Immature natural killer cell (primary cell): ENCODE measurements at places on chromosomes 11 and 22. TPM values are rescaled to one million over a fixed set of nuclear protein-coding genes. Genes with fewer than 3 reads are reported as not detected.

GRCh38 chr22:42714308-42714707, 6.4 kb downstream of the A4GALT start:
- DNase-seq: no peak

The NKAPD1 gene
- 13.7 TPM for polyA plus RNA-seq

DNA sequence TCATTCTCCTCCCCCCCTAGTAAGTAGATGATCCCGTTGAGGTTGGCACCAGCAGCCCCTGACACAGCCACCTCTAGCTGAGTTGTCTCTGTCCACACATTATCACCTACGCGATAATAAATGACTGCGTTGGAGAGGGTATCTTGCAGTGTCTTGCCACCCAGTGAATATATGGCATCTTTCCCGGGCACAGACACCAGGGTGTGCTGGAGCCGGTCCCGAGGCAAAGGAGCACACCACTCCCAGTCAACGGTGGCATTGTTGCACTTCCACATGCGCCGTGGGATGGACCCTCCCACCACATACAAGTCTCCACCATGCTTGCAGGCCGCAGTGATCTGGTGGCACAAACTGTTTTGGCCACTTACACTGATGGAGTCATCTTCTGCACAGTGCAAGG, 5.4 kb downstream of the KBTBD4 start:
- DNase-seq: no peak

The SLC22A6 gene
- polyA plus RNA-seq: not detected

The ZDHHC8 gene
- polyA plus RNA-seq: 0.54 TPM

DNA sequence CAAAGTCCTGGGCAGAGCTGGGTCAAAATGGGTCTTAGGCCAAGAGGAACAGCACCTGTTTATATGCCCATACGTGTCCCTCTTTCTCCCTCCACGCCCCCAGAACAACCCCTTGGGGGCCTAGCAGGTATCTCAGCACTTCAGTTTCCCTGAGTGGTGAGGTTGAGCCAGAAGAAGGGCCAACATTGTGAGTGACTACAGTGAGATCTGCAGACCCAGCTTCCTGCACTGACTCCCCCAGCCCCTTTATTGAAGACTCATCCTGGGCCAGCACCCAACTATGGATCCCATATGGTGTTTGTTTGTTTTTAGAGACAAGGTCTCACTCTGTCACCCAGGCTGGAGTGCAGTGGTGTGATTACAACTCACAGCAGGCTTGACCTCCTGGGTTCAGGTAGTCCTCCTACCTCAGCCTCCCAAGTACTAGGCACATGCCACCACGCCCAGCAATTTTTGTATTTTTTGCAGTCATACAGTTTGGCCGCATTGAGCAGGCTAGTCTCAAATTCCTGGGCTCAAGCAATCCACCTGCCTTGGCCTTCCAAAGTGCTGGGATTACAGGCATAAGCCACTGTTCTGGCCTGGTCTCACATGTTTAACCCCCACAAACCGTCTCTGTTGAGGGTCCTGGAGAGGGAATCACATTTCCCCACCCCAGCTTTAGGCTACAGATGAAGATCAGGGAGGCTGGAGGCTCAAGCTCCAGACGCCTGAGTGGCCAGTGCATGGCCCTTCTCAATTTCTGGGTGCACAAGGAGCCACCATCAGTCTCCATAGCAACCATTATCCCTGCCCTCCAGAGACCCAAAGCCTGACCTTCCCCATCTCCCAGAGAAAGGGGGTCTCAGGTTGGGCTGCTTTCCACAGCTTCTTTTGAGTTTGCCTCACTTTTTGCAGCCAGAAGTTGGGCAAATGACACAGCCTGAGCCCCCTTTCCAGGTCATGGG, 1.7 kb upstream of the LARGE2 start:
- DNase-seq: no peak

- no peak for DNase-seq
These were observed 1342.3 kb downstream of the TBC1D22A start for GRCh38 chr22:48104766-48105165.

DNA sequence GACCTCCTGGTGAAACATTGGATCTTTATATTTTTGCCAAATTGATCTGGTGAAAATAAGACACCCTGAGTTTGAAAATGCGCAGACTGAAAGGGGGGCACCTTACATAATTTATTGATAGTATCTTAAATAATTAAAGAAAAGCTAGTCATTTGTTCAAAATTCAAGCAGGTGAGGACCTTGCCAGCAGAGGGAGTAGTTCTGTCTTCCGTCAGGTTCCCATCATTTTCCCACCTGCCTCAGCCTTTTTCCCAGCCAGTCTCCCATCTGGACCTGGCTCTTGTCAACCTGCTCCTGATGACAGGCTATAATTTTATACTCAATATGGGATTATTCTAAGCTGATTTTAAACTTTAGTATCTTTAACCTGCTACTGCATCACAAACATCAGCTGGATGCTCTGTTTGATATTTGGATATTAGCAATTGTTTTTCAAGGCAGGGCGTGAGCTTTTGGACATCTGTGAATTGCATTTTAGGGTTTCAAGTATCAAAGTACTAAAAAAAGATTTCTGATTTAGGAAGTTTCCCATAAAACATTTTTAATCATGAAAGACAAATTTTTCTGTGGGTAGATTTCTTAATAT, 132.0 kb downstream of the ELP4 start:
- DNase-seq: no peak

GRCh38 chr11:63805844-63806415, 7.3 kb upstream of the SPINDOC start:
- no peak for DNase-seq

The INS gene
- polyA plus RNA-seq: not detected

- no peak for DNase-seq
These were observed 109.6 kb downstream of the USP35 start for GRCh38 chr11:78298291-78298771.
